Right kidney (tissue), 9 donors: ENCODE measurements at places on chromosomes 3 and 15.
A peak's percentile ranks its signal among the peaks of the same experiment; 100 is the strongest.

GRCh38 chr3:11569156-11569741 lies 74.5 kb downstream of the VGLL4 start:
- DNase-seq, result no peak

DNA sequence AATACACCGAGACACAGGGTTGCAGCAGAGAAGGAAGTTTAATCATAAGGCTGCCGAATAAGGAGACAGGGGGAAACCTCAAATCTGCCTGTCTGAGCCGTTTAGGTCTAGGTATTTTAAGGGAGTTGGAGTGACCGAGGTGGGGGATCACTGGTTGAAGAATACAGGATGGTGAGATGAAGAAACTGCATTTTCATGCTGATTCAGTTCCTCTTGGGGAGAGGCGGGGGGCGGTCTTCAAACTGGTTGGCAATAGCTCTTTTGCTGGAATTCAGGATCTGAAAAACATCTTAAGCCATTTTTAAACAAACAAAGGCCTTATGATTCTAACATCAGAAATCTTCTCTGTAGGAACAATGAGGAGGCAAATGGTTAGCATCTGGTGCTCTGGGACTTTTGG lies 699.5 kb upstream of the CFAP20DC start:
- DNase-seq, result no peak

DNA sequence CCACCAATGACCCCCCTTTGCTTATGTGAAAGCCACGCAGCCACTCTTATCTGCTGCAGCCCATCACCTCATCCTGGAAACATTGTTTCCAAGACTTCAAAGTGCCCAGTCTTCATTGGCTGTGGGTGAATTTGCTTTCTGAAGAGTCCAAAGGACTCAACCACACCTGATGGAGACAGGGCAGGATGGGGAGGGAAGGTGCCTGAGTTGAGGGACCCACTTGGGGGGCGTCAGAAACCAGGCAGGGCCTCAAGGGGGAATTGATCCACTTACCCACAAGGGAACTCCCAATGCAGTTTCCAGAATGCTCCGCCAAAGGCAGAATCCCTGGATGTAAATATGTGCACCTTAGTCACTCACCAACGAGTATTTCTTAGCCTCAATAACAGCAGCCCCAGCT lies 147.9 kb upstream of the ATP2B2 start:
- DNase-seq, result no peak

GRCh38 chr3:11060500-11061251 lies 68.1 kb downstream of the SLC6A1 start:
- DNase-seq, result peak; percentile 56

- no peak for DNase-seq
Observed at GRCh38 chr3:45179163-45179562, 33.0 kb upstream of the CDCP1 start.

- no peak for DNase-seq
Observed at GRCh38 chr3:125231895-125232294, 19.3 kb upstream of the SLC12A8 start.

DNA sequence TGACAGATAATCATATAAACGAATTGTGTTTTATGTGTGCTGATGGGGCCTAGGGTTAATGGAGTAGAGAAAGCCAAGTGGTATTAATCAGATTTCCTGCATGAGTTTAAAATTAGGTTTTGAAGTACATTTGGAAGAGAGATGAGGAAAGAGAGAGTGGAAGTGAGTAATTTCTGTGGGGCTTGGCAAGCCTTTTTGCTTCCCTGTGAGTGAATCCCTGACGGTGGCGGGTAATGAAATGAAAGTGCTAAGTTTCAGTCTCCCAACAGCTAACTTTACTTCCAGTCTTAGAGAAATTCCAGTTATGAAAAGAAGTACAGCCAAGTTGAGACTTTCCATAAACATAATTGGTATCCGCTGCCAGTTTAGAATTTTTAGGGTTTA lies 139.4 kb downstream of the BBX start:
- DNase-seq, result no peak

DNA sequence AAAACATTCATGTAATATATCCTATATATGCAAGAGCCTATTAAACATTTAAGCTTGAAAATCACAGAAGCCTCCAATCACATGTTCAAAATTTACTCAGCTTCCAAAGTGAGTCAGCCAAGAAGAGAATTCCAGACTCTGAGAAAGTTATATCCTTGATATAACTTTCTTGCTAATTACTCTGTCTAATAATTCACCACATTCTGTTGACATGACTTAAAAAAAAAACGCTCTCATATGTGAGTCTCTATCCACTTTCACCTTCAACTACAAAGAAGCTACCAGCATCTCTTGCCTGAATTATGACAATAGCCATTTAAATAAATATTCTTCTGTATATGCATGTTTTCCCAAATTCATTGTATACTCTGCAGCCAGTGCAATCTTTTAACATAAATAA lies 1116.3 kb upstream of the CADM2 start:
- no peak for DNase-seq

DNA sequence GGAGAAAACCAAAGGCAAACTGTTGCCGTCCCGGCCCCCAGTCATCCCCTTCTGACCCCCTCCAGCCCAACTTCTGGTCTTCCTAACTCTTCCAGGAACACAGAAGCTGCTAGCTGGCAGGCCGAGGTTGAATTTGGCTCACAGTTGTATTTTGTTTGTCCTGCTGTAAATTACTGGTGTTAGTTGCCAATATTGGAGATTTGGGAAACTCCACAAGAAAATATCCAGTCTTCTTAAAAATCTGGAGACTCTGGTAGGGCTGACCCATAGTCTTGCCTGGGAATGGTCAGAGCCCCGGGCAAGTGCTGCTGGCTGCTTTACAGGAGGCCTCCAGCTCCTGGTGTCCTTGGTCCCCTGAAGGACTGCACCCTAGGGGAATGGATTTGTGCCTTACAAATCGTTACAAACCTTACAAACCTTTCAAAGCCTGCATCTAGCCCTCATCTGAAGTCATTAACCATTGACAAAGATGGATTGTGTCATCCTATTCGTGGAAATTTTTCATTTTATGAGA lies 112.0 kb upstream of the MCTP2 start:
- DNase-seq, result peak; percentile 15

GRCh38 chr15:66287461-66288057 lies 5.8 kb upstream of the DIS3L start:
- DNase-seq, result peak; percentile 36

DNA sequence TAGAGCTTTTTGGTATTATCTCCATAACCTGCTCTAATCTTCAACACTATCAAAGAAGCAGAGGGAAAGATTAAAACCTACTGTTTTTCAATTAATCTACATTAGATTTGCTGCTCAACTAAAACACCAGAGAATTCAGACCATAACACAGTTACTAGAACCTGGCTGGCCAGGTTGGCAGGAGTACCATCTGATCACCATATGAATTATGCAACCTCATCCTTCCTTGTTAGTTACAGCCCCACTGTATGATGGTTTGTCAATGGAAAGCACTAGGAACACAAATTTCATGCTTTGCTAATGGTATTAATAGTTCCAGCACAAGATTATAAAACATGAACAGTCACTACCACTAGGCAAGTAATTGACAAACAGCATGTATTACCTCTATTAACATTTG lies 5.8 kb downstream of the NPHP3 start:
- DNase-seq, result no peak

GRCh38 chr3:156586905-156587759 lies 32.2 kb upstream of the SSR3 start:
- no peak for DNase-seq

DNA sequence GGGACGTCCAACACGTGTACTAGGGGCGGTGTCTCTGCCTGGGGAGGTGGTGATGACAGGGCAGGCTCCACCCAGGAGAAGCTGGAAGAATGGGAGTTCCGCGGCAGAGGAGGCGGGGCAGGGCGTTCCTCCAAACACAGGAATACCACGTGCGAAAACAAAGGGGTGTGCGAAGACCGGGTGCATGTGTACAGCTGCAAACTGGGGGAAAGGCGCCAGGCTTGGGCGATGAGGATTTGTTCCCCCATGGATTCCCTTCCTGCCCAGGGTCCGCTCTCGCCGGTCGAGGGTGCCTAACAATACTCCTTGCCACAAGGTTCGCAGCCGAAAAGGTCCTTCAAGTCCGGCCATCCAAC lies 500 bp upstream of the ZSCAN2 start:
- DNase-seq, result peak; percentile 93

DNA sequence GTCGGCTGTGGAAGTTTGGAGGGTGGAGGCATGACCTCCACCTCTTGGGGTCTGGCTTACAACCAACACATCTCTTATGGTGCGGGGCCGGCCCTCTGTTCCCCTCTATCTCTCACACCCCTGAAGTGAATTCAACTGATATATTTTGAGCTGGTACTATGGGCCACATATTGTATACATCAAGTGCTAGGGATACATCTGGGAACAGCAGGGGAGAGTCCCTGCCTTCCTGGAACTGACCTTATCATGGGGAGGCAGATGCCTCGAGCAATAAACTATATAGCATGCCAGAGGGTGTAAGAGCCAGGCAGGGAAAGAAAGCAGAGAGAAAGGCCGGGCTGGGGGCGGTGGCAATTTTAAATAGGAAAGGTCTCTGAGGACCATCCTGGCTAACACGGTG lies 60.4 kb upstream of the TRPM1 start:
- DNase-seq, result no peak

GRCh38 chr3:53260286-53260785 lies 4.5 kb upstream of the TKT start:
- DNase-seq, result no peak

- no peak for DNase-seq
Observed at GRCh38 chr15:89877083-89877425, 16.7 kb downstream of the AP3S2 start.

- DNase-seq, result no peak
Observed at GRCh38 chr15:92920595-92921161, 20.6 kb downstream of the CHD2 start.

- DNase-seq, result no peak
Observed at GRCh38 chr3:36906504-36907149, 38.2 kb downstream of the TRANK1 start.

DNA sequence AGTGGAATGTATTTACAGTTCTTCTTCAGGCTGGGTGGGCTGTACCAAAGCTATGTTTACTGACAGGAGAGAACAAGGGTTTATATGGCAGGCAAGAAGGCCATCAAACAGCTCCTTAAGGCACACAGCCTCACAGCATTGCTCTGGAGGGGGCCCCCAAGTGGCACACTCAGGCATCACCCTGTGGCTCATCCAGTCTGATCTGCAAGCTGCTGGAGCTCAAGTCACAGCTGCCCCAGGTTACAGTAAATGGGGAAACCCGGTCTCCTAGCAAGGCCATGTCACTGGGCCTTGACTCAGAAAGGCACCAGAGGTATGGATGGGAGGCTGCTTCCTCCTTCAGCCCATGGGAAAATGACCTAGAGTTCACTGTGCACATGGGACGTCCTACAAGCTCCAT lies 67.5 kb downstream of the TFG start:
- DNase-seq, result no peak

DNA sequence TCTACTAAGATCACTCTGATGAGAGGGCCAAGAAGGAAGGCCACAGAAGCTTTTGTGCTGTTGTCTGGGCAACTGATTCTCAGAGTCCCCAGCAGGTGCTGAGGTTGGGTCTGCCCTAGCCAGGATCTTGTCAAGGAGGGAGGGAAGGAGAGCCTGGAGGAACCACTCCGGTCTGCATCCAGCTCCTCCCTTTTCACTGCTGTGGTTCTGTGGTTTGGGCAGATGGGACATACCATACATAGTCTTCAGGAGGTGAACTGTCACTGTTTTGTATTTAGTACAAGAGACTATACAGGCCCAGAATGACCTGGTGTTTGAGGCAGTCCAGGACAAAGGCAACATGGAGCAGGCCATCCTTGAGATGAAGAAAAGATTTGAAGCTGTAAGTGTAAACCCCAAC lies 21.9 kb downstream of the C3orf62 start:
- DNase-seq, result no peak

- DNase-seq, result no peak
Observed at GRCh38 chr3:11475324-11475723, 168.4 kb downstream of the VGLL4 start.

DNA sequence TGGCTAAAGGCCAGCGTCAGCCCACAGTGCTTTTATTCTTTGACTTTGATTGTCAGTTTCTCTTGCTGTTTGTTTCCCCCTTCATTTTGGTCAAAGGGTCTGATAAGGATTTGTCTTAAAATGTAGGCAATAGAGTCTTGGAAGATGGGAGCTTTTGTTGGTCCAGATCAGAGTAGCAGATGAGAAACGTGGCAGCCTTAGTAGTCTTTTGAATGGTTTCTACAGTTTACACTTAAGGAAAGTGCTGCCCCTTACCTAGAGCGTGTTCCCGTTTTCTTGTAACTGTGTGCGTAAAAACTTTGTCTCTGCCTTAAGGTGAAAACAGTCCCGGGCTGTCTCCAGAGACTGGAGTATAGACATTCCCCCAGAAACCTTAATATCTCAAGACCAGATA lies 630 bp downstream of the LXN start:
- no peak for DNase-seq
